ENCODE measurements at places on chromosomes 2 and 18.

DNA sequence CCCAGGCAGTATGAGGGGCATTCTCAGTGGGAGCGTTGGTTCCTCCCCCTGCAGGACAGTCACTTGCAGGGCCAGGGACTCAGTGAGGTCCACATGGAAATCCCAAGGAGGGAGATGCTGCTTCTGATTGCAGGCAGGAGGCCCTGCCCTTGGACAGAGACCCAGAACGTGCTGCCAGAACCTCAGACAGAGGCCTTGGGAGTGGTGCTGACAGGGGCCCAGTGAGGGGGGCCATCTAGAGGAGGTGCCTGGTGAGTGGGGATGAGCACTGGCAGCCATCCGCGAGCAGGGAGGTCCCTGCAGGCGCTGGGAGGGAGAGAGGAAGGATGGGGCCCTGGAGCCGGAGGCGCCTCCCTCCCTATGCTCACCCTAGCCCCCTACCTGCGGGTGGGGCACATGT lies 133.1 kb downstream of the DYSF start:
- DNase-seq: no peak

GRCh38 chr2:238810321-238810720 lies 37.6 kb upstream of the TWIST2 start:
- DNase-seq: no peak

DNA sequence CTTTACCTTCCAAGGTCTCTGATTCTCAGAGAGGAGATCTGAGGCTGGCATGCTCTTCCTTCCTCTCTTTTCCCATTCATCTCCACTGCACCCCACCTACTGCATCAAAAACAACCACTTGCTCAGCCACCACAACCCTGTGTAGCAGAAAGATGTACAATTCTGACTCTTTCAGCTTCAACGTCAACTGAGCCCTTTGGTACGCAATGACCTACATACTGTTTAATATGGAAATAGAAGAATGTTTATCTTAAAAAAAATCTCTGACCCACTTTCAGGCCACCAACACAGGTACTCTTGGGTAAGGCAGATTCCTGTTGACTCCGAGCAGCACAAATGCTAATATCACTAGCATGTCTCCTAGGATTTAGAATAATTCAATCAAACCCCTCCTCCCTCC lies 76.2 kb upstream of the AFF3 start:
- DNase-seq: no peak

GRCh38 chr18:35189510-35189909 lies 51.3 kb upstream of the ZNF397 start:
- DNase-seq: no peak

GRCh38 chr2:228410061-228410460 lies 228.6 kb upstream of the SPHKAP start:
- DNase-seq: no peak

DNA sequence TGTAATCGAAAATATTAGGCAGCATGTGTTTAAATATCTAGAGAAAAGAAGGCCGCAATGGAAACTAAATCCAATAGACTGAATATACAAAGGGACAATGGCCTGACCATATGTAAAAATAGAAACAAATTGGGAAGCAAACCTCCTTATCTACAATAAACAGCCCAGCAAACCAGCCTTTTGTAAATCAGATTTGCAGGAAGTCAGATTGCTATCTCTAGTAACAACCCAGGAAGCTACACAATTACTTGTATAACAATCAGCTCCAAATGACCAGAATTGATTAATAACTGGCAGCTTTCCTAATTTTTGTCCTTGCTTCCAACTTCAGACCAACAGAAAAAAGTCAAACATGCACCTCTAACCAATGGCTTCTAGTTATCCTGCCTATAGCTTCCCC lies 860.0 kb downstream of the CPS1 start:
- DNase-seq: no peak

GRCh38 chr2:46535360-46535759 lies 56.0 kb downstream of the TMEM247 start:
- no peak for DNase-seq

- no peak for DNase-seq
Observed at GRCh38 chr2:14524803-14525080, 107.8 kb upstream of the LRATD1 start.

- no peak for DNase-seq
Observed at GRCh38 chr18:29012883-29013465, 836.0 kb upstream of the CDH2 start.

GRCh38 chr18:46320928-46321711 lies 216.9 kb downstream of the HAUS1 start:
- no peak for DNase-seq

GRCh38 chr18:77131652-77132368 lies 773 bp downstream of the MBP start:
- peak; percentile 56 for DNase-seq

GRCh38 chr2:60079562-60079961 lies 473.9 kb downstream of the BCL11A start:
- DNase-seq: no peak

DNA sequence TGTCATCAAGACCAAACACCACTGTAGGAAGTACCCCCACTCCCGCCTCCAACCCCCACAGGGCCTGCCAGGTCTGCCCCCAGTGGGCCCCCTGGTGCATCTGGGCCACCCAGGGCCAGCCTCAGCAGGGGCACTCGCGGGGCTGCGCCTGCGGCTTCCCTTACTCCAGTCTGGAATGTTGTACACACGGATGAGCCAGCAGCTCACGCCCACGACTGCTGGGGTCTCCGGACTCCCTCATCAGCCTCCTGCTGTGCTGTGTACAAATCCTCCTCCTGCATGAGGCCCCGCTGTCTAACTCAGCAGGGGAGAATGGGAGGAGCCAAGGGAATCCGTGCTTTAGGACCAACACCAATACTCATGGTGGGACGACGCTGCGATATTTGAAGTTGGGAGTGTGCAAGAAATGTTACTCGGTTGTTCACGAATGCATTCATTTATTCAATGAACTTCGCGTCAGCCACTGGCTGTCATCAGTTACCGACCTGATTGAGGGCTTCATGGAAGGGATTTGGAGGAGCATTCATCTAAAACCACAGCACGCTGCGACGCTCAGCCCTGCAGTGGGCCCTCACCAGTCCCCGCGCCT lies 654 bp upstream of the ASB1 start:
- DNase-seq: peak; percentile 65

DNA sequence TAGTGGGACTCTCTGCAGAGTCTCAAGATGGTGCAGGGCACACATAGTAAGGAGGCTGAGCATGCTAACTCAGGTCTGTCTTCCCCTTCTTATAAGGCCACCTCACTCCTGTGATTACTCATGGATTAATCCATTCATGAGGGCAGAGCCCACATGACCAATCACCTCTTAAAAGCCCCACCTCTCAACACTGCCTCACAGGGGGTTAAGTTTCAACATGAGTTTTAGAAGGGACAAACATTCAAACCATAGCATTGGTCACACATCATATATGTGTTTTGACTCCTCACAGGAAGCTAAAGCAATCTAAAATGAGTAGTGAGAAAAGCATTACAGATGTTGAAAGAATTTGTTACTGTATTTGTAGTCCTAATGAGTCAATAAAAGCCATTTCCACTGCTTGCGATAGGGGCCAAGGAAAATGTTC lies 57.5 kb downstream of the DTNA start:
- no peak for DNase-seq

- no peak for DNase-seq
Observed at GRCh38 chr18:40752316-40752715, 1202.7 kb upstream of the PIK3C3 start.

- DNase-seq: peak; percentile 57
Observed at GRCh38 chr2:42890791-42891355, 98.5 kb upstream of the HAAO start.

- no peak for DNase-seq
Observed at GRCh38 chr18:43526426-43527145, 249.3 kb upstream of the SYT4 start.

DNA sequence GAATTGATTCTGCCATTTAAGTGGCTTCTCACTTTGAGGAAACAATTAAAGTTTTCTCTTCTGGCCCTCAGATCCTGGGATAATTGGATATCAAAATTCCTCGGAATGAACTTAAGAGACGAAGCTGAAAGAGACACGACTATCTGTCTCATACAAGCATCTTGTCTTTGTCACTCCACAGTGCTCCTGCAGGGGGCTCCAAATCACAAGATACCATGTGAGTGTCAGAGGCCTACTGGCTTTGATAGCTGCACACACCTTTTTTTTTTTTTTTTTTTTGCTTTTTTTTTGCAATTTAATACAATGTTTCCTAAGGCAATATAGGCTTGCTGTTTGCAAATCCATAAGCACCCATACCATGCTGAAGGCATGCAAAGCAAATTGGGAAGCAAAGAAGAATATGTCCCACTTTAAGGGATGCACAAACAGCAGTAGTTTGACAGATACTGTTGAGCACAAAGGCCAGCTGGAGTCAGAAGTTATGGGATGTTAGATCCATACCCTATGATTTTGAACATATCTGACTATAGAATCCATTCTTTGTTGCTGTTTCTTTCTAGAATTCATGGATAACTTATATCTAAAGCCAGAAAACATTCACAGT lies 109.0 kb upstream of the CBLN2 start:
- DNase-seq: peak; percentile 70

DNA sequence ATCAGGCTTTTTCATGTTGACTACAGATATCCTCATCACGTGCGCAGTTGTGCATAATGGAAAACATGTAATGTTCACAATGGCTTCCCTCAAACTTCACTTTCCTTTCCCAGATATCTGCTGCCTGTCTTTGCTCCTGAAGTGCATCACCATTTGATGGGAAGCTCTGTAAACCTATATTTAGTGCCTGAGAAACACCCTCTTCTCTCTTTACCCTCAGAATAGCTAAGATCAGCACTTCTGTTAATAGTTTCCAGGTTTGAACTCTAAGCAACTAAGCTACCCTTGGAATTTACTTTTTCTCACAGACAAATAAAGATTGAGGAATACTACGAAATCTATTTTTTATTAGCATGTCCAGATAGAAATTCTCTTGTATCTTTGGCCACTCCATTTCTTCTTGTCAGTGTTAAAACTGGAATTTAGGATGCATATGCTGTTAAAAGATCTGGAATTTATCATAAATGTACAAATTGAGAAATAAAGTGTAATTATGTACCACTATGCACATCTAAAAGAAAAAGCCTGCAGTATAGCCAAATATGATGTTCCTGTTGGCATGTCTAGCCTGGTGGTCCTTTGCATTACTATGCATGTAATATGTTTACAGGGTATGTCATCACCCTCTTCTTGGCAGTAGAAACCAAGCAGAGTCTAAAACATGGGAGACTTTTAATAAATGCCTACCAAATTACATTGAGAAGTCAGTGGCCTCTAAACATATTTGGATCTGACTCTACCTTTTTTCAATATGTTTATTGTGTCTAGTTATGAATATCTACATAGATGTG lies 278.7 kb downstream of the FIGN start:
- DNase-seq: no peak

- DNase-seq: no peak
Observed at GRCh38 chr2:171157109-171157500, 3.6 kb downstream of the TLK1 start.

- DNase-seq: no peak
Observed at GRCh38 chr18:34509163-34509562, 200.9 kb upstream of the DTNA start.

DNA sequence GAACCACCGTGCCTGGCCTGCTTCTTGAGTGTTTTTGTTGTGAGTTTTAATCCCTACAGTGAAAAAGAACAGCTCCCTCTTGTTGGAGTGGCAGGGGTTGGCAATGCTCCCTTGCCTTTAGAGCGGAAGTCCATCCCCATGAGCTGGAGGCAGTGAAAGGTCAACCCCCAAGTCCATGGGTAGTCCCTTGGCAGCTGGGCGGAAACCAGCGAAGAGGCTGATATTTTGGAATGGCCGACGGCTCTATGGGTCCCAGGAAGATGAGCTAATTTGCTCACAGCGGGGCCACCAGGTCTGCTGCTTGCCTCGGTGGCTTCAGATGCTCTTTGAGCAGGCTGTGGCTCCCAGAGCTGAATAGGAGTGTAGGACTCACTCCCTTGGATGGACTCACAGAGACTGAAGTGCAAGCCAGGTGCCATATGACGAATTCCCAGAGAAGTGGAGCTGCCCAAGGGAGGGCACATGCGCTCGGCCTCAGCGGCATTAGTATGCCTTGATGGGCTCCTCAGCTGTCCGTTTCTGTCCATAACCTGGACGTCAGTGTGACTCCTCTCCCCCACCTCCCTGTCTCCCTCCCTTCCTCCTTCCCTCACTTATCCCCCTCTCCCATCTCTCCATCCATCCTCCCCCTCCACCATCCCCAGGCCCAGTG lies 25.4 kb upstream of the RHOB start:
- DNase-seq: no peak

GRCh38 chr2:215695861-215696260 lies 260.0 kb upstream of the FN1 start:
- no peak for DNase-seq

DNA sequence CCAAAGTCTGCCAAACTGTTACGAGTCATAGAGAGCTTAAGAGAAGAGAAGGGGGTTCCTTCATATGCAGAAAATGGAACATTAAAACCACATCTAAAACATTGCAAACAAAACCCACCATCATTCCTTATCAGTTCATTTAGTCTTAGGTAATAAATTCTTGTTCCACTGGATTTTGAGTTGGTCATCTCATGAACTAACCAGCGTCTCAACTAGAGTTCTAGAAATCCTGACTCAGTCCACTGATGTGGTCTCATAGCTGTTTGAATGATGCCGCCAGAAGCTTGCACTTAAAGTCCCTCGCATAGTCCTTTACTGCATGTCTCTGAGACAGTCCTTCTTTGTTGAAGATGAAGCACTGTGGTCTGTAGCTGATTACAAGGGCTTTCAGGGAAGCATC lies 15.0 kb upstream of the CAB39 start:
- no peak for DNase-seq

GRCh38 chr18:1446765-1447164 lies 542.1 kb downstream of the ADCYAP1 start:
- no peak for DNase-seq

All from D341Med (cell line).